ENCODE measurements at places on chromosomes 13 and 19.

DNA sequence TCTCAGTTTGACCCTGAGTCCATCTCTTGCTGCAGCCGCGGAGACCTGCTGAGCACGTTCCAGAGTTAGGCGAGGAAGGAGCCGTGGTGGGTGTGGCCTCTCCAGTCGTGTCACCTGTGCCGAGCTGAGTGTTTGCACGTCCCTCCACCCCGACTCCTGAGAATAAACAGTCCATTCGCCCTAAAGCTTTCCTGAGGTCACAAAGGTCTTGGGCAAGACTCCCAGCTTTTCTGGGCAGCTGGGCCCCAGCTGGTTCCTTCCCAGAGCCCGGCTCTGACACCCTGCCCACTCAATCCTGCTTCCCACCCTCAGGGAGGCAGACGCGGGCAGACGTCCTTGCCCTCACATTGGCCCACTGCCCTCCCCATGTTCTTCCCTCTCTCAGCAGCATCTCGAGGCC is 142.2 kb downstream of the KCTD15 start:
- DNase-seq, result no peak

- peak; percentile 62 for DNase-seq
Measured at GRCh38 chr13:112651750-112652511, 37.9 kb upstream of the ATP11A start.

- DNase-seq, result no peak
Measured at GRCh38 chr19:7440188-7440975, 48.5 kb downstream of the PEX11G start.

DNA sequence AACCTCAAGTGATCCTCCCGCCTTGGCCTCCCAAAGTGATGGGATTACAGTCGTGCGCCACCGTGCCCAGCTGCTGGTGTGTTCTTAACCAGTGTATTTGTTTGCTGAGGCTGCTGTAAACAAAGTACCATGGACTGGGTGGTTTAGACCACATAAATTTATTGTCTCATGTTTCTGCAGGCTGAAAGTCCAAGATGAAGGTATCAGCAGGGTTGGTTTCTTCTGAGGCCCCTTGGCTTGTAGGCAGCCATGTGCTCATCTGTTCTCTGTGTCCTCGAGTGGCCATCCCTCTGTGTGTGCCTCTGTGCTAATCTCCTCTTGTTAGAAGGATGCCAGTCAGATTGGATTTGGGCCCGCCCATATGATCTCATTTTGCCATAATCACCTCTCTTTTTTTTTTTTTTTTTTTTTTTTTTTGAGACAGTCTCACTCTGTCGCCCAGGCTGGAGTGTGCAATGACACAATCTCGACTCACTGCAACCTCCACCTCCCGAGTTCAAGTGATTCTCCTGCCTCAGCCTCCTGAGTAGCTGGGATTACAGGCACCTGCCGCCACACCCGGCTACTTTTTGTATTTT is 31.8 kb downstream of the PEX11G start:
- no peak for DNase-seq

- no peak for DNase-seq
Measured at GRCh38 chr13:114105521-114106225, 26.8 kb downstream of the RASA3 start.

- DNase-seq, result no peak
Measured at GRCh38 chr13:46810440-46810839, 13.5 kb upstream of the ESD start.

DNA sequence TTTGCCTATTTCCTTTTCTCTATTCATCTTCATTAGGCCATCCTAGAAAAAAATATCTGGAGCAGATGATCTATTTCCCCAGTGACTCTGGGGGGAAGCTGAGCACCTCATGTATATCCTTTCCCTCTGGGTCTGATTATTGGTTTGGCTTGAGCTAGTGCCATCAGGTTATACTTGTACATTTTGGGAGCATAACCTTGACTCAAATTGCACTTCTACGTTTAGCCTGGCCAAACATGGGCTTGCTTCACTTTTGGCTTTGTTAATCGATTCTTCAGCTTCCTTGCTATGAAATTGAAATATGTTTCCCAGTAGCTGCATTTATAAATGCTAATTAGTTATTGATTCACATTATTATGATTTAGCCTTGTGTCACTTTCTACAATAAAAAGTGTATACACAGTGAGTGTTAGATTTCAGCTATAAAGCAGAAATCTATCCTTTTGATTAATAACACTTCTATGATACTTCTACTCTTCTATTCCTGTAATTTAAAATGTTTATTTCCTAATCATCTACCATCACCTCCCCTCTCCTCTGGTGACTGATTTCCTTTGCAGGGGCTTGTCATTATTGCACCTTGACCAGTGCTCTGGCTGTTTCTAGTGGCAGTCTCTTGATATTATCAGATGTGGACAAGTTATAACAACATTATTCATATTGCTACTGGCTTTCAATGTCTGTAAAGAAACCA is 37.3 kb downstream of the TNFSF11 start:
- no peak for DNase-seq

GRCh38 chr13:77002590-77003190 is 10.8 kb downstream of the CLN5 start:
- DNase-seq, result peak; percentile 42

- peak; percentile 36 for DNase-seq
Measured at GRCh38 chr13:112574834-112575613, 12.9 kb downstream of the TUBGCP3 start.

Data from erythroblast (primary cell).